IPS DF 6.9 (cell line): ENCODE measurements at places on chromosomes 3 and 15.

- no peak for DNase-seq
Observed at GRCh38 chr3:174229916-174230315, 629.2 kb upstream of the NAALADL2 start.

GRCh38 chr3:28777806-28778475 lies 429.3 kb upstream of the AZI2 start:
- no peak for DNase-seq

DNA sequence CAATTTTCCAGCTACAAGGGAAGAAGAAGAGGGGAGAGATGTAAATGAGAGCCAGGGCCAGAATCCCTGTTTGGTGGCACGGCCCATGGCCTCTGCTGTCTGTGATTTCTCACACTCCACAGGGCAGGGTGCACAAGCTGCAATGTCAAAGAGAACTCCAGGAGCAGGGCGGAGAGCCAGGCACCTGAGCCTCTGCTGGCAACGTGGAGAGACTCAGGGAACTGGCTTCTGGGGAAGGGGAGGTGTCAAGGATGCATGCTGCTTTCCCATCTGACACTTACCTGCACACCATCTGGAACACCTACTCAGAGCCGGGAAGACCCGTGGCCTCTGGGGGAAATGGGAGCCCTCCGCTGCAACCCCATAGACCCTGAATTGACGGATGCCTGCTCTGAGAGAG lies 507.5 kb upstream of the NR2F2 start:
- DNase-seq, result no peak

DNA sequence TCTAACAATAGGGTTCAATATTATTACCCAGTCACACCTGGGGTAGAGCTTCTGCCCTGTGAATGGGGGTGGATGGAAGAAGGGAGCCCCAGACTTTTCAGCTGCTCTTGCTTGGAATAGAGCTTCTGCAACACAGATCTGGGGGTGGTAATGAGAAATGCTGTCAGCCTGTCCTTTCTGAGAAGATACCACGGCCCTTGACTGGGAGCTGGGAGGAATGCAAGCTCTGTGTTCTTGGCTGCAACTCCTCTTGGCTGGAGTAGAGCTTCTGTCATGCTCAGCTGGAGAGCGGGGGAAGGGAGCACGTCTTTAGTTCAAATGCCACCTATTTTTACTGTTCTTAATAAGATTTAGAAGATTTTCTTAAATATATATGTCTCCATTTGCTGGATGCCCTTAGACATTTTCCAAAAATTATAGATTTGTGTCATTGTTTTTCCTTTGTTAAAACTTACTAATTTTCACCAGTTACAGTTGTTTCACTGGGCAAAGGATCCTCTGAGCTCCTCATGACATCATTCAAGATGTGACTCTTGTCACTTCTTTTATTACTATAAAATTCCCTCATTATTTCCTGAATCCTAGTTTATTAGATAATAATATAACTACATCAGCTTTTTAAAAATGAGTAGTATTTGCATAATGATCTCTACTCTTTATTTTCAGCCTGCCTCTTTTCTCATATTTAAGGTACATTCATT lies 180.0 kb upstream of the TGFBR2 start:
- DNase-seq, result no peak

DNA sequence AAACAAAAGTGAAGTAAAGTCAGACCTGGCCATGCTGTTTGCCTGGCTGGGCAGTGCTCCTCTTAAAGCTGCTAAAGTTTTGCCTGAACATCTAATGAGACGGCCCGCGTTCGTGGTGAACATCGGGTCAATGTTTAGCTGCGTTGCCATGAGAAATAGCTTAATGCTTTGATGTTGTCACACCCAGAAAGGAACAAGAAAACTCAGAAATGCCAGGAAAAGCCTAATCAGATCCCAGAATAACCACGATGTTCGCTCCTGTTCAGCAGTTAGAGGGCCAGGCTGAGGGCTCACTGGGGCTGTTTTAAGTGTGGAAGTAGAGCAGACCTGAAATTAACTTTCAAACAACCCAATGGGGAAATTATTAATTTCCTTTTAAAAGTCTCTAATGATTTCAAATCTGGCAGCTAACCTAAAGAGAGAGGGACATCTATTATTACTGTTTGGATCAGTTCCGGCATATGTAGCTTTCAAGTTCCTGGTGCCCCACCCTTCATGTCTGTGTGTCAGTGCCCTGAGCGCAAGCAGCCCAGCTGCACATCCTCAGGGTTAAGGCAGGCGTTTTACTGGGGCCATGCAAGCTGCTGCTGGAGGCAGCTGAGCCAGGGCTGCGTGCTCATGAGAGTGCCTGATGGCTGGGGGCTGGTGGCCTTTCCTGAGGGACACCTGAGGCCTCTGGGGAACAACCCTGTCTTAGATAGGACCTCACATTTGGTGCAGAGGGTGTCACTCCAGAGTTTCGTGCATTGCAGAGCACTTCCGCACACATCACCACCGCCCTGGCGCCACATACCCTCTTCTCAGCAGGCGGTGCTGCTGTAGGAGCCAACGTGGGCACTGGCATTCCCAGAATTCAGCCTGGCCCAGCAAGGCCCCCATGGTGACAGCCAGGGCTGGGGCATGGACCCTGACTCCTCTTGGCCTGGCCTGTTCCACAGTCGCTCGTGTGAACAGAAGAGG lies 76.6 kb downstream of the LRRK1 start:
- DNase-seq, result no peak

DNA sequence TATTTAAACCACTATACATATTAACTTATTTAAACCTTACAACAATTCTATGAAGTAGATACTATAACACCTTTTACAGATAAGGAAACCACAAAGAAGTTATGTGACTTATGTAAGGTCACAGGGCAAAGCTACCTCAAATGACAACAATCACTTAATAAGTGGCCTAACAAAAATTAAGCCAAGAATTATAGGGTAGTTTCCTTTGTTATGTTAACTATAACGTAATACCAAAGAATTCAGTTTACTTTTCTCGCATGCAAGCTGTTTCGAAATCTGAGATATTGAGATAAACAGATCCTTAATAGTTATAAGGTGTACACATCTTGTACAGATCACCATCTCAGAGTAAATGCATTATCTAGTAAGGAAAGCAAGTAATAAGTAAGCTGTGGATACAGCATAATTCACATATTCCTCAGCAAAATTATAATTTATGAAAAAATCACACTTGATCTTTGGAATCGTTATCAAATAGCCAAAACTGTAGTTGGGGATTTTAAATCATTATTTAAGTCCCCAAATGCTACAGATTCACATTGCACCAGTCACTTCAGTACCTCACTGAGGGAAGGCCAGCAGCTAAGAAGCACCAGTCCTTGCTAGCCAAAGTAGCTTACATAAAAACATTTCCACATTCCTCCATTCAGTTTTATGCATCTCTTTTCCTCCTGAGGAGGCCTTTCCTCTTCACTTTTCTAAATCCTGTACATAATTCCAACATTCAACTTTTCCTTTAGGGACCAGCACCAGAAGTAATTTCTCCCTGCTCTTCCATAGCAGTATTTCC lies 226.8 kb downstream of the TBC1D5 start:
- no peak for DNase-seq
